Left ventricle myocardium superior (tissue), 1 donor: ENCODE measurements at places on chromosomes 1 and 21.
A peak's percentile ranks its signal among the peaks of the same experiment; 100 is the strongest.

GRCh38 chr1:43383449-43383848 is 6.2 kb downstream of the MED8 start:
- no peak for DNase-seq

GRCh38 chr1:23282957-23283356 is 61.1 kb downstream of the HNRNPR start:
- DNase-seq = no peak

DNA sequence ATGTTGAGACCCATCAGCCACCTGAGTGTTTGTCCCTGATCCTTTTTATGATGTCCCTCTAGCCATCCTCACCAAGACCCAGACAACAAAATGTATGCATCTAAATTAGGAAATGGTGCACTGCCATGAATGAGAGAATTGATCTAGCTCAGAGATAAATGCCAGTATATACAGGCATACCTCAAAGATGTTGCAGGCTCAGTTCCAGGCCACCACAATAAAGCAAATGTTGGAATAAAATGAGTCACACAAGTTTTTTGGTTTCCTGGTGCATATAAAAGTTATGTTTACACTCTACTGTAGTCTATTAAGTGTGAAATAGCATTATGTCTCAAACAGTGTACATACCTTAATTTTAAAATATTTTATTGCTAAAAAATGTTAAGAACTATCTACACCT is 63.9 kb downstream of the CHIA start:
- no peak for DNase-seq

GRCh38 chr1:202944438-202944921 is 13.6 kb downstream of the ADIPOR1 start:
- no peak for DNase-seq

DNA sequence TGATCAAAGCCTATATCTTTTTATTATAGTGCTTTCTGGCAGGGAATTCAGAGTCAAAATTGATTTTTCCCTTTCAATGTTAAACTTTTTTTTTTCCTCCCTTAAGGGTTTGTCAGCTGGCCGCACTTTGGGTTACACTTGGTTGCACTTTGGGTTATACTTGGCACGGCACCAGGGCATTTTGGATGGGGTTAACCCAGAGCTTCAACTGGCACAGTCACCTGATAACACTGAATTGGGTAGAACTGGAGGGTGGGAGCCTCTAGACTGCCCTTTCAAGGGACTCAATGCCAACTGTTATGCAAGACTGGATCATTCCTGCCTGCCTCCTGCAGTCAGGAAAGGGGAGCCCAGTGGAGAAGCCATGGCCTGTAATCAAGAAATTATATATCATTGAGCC is 211.5 kb downstream of the KCNJ6 start:
- no peak for DNase-seq

GRCh38 chr1:153404768-153405167 is 11.6 kb upstream of the S100A7A start:
- DNase-seq = peak; percentile 61

- DNase-seq = no peak
Measured at GRCh38 chr21:42527489-42528158, 14.0 kb downstream of the SLC37A1 start.

DNA sequence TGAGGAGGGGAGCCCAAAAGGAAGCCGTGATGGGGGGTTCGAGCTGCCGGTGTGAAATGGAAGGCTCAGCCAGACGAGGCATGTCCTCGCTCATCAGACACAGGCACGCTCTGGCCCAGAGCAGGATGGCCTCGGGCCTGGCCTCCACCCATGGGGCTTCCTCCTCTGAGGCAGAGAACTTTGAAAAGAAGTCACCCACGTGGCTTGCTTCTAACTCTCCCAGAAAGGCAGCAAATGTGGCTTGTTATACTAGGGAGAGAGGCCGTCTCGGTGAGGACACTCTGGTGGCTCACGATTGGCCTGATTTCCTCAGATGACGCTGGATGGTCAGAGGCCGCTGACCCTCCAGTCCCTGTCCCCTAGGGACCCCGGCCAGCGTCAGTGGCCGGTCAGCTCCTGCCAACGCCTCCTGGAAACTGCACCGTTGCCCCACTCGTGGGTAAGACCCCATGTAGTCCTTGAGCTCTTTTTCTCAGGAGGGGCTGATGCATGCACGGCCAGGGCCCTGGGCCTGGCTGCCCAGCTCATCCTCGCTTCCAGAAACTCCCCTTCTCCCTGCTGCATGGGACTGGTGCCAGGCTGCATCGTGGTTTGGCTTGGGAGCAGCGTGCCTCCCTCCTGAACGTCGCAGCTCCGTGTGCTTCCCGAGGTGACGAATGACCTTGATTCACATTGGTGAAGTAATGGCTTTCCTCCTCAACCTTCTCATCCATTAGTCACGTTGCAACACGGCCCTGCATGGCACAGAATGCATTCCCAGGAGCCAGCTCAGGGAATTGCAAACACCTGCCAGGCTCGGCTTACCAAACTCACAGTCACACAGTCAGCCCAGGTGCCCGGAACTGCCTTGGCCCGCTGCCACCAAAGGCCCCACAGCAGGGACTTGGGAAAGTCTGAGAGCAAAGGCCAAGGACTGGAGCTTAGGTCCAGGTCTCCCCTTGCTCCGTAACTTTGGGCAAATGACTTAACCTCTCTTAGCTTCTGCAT is 58.8 kb downstream of the TOMM20 start:
- DNase-seq = peak; percentile 66

GRCh38 chr1:30901798-30902581 is 6.6 kb downstream of the SDC3 start:
- DNase-seq = peak; percentile 63

- no peak for DNase-seq
Measured at GRCh38 chr1:5709976-5710375, 282.2 kb downstream of the NPHP4 start.

GRCh38 chr1:104720741-104721140 is 971.0 kb downstream of the AMY1C start:
- DNase-seq = no peak

DNA sequence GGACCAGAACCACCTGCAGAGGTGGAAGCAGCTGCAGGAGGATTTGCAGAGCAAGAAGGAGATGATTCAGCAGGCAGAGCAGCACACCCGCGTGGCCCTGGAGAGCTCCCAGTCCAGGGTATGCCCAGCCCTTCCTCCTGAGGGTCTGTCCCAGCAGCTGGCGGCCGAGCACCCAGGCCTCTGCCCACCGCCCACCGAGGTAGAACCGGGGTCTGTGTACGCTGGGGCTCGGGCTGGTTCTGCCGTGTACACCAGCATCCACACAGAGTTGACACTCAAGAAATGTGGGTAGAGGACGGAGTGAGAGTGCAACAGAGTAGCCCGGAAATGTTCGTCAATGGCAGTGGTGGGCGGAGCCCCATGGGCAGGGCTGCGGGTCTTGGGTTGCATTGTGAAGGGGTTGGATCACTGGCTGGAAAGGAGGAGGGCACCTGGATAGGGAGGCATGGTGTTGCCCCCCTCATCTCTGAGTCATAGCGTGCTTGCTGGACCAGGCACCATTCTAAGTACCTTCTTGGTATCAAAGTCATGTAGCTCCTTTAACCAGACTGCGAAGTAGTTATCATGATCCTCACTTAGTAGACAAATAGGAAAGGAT is 5.1 kb upstream of the SMIM1 start:
- DNase-seq = no peak

DNA sequence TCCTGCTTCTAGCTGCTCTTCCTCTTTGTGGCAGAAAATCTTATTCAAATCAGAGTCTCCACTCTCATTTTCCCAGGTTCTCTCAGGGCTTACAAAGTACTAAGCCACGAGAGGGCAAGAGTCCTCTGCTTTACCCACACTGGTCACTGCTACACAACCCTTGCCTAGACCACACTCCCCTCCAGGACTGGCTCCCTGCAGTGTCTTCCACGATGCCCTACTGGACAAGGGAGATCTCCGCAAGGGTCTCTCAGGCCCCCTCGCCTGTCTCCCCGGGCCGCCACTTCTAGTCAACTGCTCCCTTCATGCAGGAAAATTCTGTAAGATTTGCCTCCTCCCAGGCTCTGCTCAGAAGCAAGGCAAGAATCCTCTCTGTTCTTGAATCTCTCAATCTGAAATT is 319.6 kb downstream of the RRAGC start:
- no peak for DNase-seq

- no peak for DNase-seq
Measured at GRCh38 chr1:47709872-47710231, 272.0 kb downstream of the FOXD2 start.

DNA sequence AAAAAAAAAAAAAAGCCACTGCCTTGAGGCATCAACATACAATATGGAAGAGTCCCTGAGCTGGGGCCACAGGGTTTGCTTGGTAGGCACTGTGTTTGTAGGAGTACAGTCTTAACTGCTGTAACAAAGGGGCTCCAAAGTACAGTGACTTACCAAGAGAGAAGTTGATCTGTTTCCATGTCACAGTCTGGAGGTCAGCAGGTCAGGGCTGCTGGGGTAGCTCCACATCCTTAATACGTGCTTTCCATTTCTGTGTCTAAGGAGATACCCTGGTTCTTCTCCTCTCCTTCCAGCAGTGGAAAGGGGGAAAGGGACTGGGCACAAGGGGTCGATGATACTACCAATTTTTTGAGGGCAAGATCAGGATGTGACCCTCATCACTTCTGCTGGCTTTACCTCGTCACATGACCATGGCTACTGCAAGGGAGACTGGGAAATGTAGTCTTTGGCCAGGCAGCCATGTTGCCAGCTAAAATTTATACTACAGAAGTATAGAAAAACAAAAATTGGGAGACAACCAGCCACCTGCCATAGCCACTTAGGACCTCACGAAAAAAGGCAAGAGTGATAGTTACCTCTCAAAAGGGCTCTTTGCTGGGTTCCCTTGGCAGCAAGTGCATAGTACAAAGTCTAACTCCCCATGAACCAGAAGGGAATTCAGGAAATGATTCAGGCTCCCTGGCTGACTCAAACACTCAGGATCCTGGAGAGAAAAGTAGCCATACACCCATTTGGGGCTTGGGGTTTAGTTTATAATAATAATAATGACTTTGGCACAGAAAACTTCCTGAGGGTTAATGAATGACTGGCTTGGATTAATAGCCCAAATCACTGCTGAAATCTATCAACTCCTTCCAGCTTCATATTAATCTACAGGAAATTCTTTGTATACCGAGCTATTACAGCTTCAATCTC is 52.7 kb upstream of the ATP5PO start:
- DNase-seq = no peak

- DNase-seq = no peak
Measured at GRCh38 chr1:243801378-243801777, 48.7 kb downstream of the AKT3 start.

DNA sequence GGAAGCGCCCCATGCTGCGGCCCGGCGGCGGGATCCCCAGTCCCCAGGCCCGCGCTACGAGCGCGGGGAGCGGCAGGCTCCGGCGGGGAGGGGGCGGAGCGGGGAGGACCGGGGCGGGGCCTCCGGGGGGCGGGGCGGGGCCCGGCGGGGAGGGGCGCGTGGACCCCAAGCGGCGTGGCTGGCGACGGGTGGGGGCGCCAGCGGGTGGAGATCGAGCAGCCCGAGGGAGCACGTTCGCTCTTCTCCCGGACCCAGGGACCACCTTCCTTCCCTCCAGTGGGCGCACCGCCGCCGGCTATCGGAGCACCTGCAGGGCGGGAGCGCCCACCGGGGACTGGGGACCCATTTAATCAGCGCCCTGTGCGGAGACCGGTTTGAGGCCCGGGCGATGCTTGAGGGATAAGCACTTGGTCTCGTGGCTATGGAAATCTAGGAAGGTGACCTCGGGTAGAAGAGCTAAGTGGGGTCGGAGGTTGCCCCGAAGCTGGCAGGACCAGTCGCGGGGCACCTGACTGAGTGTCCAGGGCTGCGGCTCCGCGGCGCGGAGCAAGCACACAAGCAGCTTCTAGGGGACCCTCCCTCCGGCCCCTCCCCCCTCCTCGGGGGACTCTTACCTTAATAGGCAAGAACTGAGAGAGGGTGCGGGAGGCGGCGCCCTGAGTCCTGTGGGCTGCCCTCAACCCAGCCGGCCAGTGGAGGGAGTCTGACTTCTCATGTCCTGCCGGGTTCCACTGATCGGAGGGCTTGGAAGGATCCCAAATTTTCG is at the start of gene TSPAN2:
Gene TSPAN2, minus strand, starts transcription at position 84 of the 766 bp plus-strand sequence. Its CDS starts 71 bp downstream, at position 13.
- peak; percentile 88 for DNase-seq

- DNase-seq = no peak
Measured at GRCh38 chr1:43315963-43316737, 15.4 kb downstream of the TIE1 start.

DNA sequence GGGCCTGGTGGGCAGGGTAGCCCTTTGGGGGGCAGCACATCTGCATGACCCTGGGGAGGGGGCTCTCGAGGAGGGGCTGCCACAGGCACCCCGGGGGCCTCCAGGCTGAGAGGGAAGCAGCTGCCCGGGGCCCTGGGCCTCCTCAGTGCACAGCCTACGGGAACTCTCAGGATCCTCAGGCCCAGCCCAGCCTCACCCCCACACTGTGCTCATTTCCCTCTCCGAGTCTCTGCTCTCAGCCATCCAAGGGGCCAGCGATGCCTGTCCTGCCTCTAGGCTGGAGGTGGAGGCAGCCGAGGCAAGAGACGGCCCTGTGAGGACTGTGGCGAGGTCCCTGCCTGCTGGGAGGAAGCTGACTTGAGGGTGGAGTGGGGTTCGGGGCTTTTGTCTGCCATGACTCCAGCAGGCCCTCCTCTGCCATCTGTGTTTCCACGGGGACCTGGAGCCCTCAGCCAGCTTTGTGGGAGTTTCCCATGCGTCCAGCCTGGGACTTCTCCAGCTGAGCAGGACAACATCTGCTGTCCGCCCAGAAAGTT is 7.2 kb upstream of the PLEKHG5 start:
- DNase-seq = no peak

DNA sequence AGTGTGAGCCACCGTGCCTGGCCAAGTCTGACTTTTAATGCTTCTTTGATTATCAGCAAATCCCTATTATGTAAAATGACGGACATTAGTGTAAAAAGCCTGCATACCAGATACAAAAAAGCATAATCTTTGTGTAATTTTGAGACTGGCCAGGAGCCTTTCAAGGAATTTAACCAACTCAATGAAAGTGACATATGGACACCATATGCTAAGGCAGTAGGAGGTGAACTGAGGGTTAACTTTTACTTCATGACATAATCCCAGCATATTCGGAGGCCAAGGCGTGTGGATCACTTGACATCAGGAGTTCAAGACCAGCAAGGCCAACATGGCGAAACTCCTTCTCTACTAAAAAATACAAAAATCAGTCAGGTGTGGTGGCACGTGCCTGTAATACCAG is 94.6 kb downstream of the EIF4G3 start:
- no peak for DNase-seq

GRCh38 chr1:218377143-218377660 is 32.1 kb downstream of the TGFB2 start:
- no peak for DNase-seq

- peak; percentile 66 for DNase-seq
Measured at GRCh38 chr1:32989160-32990050, 24.8 kb upstream of the RNF19B start.

- no peak for DNase-seq
Measured at GRCh38 chr21:43624339-43624738, 34.9 kb downstream of the HSF2BP start.

DNA sequence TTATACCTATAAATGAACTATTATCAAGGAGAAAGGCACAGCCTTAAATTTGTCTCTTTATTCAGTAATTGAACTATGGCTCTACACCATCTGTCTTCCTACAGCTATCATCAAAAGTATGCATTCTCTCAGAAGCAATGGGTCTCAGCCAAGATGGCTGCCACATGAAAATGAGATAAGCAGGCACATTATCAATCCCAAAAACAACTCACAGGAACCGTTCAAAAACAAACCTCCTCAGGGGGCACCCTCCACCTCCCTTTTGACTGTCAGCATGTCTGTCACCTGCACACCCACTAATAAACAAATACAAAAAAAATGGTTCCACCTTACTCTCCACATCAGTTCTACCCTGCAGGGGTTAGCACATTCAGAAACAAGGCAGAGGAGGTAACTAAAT is 23.6 kb downstream of the KIAA0319L start:
- no peak for DNase-seq

GRCh38 chr1:14773396-14774025 is 175.0 kb downstream of the KAZN start:
- DNase-seq = no peak
